ENCODE measurements at places on chromosomes 13 and 19.
A peak's percentile ranks its signal among the peaks of the same experiment; 100 is the strongest.

DNA sequence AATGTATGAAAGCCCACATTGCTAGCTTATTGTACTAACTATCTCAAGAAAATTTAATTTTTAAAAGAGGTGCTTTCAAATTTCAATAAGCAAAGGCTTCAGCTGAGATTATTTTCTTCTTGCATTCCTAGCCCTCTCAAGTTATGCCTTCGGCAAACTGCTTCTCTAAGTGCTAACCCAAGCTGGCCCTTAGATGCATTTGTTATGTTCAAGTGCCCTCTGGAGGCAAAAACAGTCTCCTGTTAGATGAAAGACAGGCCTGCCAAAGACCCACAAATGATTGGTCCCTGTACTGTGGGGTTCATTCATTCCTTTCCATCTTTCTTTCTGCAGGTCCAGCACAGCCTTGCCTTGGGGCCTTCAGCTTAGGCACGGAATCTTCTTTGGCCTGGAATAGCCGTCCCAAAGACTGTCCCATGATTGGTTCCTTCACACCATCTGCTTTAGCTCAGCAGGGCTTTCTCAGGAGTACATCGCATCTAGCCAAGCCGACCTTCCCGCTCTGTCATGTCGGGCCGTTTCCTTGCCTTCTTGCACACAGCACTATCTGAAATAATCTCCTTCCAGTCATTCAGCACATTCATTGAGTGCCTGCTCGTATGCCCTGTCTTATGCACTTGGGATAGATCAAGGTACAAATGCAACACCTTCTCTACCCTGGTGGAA, 26.4 kb upstream of the TPTE2 start:
- DNase-seq: peak; percentile 27

DNA sequence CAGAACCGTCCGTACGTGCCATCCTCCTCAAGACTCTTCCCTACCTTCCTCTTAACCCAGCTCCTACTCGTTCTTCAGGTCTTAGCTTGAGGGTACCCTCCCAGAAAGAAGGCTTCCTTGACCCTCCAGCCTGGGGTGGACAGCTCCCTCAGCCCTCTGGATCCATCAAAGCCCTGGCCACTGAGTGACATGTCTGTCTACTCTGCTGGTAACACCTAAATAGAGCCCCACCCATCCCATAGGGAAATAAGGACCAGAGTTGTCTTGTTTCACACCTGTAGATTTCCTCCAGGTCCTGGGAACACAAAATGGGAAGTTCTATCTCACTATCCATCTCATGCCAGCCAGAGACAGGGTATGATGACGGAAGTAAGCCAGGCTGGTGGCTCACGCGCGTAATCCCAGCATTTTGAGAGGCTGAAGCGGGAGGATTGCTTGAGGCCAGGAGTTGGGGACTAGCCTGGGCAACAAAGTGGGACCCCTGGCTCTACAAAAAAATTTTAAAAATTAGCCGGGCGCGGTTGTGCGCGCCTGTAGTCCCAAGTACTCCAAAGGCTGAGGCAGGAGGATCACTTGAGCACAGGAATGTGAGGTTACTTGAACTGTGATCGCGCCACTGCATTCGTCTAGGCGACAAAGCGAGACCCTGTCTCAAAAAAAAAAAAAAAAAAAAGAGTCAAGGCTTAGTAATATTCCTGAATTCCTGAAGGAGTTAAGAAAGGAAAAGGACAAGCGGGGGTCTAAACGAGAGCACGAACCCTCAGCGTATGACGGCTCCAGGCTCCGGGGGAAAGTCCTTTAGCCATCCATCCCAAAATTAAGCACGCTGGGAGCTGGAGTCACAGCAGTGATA, 566 bp upstream of the CCDC97 start:
- DNase-seq: no peak

GRCh38 chr13:23620211-23620610, 50.0 kb downstream of the TNFRSF19 start:
- DNase-seq: no peak

- DNase-seq: no peak
These were observed 2.1 kb upstream of the TEX29 start for GRCh38 chr13:111318386-111318785.

GRCh38 chr19:31340042-31341025, 8.9 kb downstream of the TSHZ3 start:
- DNase-seq: no peak

DNA sequence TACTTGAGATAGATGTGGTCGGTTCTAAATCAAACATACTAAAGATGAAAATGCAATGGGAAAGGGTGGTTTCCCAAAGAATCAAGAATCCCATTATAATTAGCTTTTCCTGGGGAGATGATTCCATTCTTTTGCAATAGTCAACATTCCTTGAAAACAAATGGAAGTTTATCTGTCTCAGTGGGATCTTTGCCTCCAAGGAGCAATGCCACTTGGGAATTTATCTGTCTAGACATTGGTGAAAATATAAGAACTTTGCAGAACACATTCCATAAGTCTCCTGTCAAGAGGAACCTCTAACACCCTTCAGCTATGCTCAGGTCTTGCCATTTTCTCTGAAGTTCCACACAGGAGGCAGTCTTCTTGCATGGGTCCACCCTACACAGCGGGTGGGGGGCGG, 152.5 kb downstream of the KCTD12 start:
- DNase-seq: no peak

GRCh38 chr19:55283548-55284377, at the start of gene BRSK1:
Gene BRSK1 (plus strand): TSS chr19:55283997. CDS start chr19:55284443, 446 bp downstream.
- DNase-seq: peak; percentile 58

DNA sequence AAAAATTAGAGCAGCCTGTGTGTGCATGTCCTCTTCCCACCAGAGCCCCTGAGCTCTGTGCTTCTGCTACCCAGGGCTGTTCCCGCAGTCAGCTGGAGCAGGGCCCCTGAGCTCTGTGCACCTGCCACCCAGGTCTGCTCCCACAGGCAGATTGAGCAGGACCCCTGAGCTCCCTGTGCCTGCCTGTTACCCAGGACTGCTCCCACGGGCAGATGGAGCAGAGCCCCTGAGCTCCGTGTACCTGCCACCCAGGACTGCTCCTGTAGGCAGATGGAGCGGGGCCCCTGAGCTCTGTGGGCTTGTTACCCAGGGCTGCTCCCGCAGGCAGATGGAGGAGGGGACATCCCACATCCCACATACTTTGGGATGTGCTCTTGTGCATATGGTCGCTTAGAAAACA, 186.8 kb upstream of the SOX1 start:
- DNase-seq: no peak
